ENCODE measurements at places on chromosomes 3 and 15.

GRCh38 chr3:41963823-41964222 lies 1.9 kb upstream of the ULK4 start:
- no peak for DNase-seq

DNA sequence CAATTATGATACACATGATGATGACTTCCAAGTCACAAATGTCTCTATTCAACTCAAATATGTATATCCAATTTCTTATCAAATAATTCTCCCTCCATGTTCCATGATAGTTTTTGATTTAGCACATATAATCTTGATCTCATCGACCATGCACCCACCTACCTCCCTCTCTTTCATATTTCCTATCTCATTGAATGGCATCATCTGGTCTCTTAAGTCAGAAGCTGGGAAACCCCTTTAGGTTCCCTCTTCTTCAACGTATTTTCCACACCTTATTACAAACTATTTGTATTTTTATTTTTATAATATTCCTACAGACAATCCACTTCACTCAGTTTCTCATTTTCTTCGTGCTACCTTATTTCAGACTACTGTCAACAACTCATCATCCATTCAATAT lies 56.9 kb upstream of the DPH6 start:
- DNase-seq = no peak

DNA sequence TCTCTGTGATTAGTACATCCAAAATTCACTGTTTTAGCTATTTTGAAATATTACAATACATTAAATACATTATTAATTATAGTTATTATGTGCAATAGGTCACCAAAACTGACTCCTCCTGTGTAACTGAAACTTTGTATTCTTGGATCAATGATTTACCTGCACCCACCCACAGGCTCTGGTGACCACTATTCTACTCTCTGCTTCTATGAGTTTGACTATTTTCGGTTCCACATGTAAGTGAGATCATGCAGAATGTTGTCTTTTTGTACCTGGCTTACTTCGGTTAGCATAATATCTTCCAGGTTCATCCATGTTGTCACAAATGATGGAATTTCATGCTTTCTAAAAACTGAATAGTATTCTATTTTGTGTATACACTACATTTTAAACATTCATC lies 43.8 kb downstream of the SLC2A2 start:
- no peak for DNase-seq

DNA sequence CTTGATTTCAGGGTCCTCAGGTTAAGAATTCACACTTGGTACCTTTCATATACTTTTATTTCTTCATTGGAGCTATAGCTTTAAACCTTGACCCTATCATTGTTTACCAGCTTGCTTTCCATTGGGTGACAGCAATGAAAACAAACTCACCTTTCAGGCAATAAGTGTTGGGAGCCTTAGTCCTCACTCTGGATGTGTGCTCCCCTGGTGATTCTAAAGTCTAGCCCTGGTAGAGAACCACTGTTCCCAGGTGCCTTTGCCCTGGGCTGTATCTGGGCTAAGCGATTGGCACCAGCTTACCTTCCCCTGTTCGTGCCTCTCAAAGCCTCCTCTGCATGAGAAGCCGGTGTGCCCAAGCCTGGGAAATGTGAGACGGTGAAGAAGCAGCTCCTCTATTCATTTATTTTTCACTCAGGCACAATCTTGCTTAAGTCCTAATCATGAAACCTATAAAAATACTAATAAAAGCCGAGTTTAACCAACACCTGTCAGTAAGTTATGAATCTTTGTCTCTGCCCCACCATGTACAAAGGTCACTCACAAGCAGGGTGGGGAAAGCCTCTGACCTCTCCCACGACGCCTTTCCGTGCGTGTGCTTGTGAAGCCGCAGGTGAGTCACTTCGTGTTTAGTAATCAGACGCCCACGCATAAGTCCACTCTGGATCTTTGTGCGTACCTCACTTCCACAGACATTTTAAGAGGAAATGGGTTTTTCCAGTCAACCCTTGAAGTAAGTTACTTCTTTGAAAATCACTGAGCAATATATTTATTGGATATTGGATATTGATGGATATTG lies 12.8 kb upstream of the ARRDC4 start:
- DNase-seq = no peak
